ENCODE measurements at places on chromosomes 16 and 17. TPM values are rescaled to one million over a fixed set of nuclear protein-coding genes. Genes with fewer than 3 reads are reported as not detected.

DNA sequence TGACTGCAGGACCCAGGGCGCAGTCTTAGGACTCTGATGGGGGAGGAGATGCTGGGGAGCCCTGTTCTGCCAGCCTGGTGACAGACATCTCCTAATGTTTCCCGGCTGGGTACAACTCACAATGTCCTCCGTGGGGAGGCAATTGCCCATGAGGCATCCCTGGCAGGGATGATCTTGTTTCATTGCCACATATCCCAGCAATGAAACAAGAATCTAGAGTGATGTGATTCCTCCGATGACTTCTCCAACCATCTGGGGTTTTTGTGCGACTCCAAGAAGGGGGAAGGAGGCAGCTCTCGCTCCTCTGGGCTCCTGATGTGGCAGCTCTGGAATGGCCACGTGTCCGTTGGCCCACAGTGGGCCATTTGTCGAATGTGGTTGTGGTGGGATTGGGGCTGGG, 255.8 kb downstream of the SEC14L1 start:
- DNase-seq, result no peak

- DNase-seq, result no peak
Observed at GRCh38 chr17:65698381-65699061, 137.1 kb upstream of the AXIN2 start.

GRCh38 chr16:3508736-3509135, 7.9 kb downstream of the CLUAP1 start:
- no peak for DNase-seq

DNA sequence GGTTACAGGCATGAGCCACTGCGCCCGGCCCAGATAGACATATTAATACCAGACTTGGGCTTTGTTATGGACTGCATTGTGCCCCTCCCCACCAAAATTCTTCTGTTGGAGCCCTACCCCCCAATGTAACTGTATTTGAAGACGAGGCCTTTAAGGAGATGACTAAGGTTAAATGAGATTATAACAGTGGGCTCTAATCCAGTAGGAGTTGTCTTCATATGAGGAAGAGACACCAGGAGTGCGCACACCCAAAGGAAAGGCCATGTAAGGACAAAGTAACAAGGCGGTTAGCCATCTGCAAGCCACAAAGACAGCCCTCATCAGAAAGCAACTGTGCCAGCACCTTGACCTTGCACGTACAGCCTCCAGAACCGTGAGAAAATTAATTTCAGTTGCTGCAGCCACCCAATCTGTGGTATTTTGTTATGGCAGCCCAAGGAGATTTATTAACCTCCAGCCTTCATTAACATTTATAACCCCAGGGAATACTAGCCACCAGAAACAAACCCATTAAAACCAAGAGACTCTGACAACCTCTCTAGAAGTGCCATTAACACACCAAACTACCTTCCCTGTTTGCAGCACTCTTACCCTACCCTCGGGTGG, 107.6 kb downstream of the TTC19 start:
- DNase-seq, result no peak

DNA sequence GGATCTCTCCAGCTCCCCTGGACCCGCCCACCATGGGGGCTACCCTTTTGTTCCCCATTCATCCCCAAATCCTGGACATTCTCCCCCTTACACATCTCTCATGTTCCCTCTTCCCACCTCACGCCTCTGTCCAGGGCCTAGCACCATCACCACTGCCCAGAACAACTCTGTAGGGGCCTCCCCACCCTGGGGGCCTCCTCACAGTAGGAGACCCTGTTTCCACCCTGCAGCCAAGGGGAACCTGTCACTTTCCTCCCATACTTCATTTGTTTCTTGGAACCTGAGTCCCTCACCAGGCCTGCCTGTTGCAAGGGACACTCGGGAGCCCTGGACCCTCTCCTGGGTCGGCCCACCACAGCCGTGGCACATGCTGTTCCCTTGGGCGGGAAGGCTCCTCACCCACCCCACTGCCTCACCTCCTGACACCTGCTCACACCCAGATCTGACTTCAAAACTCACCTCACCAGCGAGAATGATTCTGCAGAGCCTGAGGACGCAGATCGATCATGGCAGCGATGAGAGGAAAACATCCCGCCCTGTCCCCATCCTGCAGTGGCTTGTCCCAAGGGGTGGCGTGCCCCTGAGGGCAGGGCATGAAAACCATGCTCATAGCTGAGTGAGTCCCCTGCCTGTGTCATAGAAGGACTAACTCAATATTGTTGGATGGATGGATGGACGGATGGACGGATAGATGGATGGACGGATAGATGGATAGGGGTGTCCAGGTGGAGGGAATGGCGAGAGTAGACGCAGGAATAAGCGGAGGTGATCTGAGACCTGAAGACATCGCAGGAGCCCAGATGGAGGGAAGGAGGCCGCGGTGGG, 6.8 kb upstream of the RASD1 start:
- DNase-seq, result no peak

GRCh38 chr16:28039493-28039892, 24.0 kb downstream of the GSG1L start:
- DNase-seq, result no peak

The TMIGD1 gene
- not detected for total RNA-seq

- DNase-seq, result no peak
Observed at GRCh38 chr16:2478279-2478678, 3.4 kb downstream of the TBC1D24 start.

The PROCA1 gene
- total RNA-seq, result 0.92 TPM

The CLEC19A gene
- not detected for total RNA-seq

- DNase-seq, result no peak
Observed at GRCh38 chr16:30051518-30051917, 14.0 kb upstream of the ALDOA start.

DNA sequence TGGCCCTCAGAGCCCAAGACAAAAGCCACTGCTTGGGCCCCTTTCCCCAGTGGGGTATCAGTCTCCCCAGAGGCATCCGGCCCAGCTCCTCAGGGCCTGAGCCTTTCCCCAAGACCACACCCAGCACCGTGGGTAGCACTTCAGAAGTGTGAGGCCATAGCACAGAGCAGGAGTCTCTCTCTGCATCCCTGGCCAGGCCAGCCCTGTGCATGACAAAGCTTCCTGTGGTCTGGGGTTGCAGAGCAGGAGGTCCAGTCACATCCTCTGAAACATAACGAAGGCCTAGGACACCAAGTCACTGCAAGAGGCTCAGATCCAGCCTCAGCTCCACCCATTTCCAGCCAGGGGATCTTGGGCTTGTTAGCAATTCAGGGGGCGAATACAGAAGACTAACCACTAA, 56.8 kb upstream of the ZNF423 start:
- no peak for DNase-seq

All from stomach (tissue), 19 donors.